ENCODE measurements at places on chromosomes 13 and 19.
A peak's percentile ranks its signal among the peaks of the same experiment; 100 is the strongest.

- DNase-seq: no peak
Measured at GRCh38 chr19:17148130-17148529, 67.0 kb upstream of the USE1 start.

GRCh38 chr19:17947815-17948513 is 15.1 kb downstream of the CCDC124 start:
- peak; percentile 91 for DNase-seq

GRCh38 chr13:112066624-112067004 is 335 bp upstream of the SOX1 start:
- peak; percentile 29 for DNase-seq

DNA sequence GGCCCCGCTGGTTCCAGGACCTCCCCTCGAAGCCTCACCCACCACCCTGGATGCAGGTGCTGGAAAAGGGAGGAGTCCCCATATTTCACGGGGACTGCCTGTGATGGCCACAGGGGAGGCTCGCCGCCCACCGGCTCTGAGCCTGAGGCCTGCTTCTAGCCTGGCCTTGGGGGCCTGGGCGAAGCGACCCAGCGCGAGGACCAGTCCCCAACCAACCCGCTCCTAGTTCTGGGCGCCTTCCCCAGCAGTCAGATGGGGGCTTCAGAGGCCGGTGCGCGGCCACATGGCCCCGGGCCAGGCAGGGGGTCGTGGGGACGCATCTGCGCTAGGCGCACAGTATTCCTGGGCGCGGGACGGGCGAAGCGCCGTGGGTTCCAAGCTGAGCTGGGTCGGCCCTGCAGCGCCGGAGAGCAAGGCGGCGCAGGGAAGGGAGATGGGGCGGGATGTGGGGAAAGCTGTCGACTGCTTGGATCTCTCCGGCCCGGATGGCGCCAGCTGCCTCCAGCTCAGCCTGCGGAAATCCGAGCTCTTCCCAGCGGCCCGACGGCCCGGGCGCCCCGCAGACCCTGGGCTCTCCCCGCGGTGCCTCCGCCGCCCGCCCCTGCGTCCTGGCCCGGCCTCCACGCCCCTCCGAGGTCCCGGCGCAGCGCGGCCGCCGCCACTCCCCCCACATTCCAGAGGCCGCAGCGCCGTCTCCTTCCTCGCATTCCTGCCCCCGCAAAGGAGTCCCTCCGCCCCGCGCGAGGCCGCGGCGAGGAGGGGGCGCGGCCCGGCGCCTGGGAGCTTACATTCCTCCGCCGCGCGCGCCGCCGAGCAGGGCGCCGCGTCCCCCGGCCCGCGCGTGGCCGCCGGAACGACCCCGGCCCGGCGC is at the start of gene WTIP:
WTIP (plus strand) TSS at position 788 of the 871 bp plus-strand sequence. CDS start 217 bp downstream, outside the sequence.
- no peak for DNase-seq

DNA sequence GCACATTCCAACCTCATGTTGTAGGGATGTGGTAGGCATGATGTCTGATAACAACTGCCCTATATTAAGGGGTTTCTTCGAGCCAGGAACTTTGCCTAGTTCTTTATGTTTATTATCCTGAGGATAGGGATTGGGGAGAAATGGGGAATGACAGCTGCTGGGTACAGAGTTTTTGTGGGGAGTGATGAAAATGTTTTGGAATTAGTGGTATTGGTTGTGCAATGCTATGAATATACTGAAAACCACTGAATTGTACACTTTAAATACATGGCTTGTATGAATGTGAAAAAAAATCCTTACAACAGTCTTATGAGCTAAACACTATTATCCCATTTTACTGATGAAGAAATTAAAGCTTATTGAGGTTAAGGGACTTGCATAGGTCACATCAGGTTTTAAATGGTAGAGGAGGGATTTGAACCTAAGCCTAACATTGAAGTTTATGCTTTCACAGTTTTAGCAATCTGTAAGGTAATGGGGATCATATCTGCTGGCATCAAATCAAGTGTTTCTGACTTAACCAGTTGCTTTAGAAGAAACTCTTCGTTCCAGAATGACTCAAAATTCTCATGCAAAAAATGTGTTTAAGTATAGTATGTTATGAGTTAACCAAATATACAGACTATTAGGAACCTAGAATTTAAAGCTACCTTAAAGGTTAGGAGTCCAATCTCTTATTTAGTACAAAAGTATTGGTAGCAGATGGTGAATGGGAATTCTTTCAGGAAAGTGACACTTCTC is 61.4 kb downstream of the ERCC5 start:
- DNase-seq: no peak

GRCh38 chr13:45195421-45195820 is 5.4 kb downstream of the KCTD4 start:
- DNase-seq: no peak

DNA sequence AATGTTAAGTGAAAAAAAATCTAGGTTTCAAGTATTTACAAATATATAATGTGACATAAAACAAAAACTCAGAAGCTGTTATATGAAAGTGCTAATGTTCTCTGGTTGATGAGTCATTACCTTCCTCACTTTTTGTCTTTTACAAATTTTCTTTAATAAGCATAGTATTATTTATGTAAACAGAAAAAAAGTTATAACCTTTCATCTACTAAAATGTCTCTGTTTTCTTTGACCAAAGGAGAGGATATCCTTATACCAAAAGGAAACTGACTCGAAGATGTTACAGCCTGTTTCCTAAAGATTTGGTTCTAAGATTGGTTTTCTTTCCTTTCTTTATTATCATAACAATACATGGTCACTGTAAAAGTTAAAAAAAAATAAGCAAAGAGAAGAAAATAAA is 38.0 kb downstream of the RCBTB2 start:
- DNase-seq: no peak

- DNase-seq: no peak
Measured at GRCh38 chr13:45196622-45197021, 4.2 kb downstream of the KCTD4 start.

- no peak for DNase-seq
Measured at GRCh38 chr19:7596211-7596937, 711 bp downstream of the CAMSAP3 start.

GRCh38 chr13:54852831-54853230 is 1824.2 kb downstream of the OLFM4 start:
- DNase-seq: no peak
